ENCODE measurements at places on chromosomes 2 and 18.

DNA sequence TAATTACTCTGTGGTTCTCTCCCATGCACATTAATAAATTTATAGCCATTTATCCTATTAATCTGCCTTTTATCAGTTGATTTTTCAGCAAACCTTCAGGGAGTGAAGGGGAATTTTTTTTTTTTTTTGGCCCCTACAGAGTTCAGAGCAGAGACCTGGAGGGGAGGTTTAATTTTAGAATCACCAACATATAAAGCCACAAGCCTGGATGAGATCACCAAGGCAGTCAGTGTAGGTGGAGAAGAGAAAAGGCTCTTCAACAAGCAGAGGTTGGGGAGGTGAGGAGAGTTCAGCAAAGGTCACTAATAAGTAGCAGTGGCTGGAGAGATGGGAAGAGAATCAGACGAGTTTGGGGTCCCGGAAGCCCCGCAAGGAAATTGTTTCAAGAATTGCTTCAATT is 48.4 kb upstream of the SPTBN1 start:
- no peak for DNase-seq

DNA sequence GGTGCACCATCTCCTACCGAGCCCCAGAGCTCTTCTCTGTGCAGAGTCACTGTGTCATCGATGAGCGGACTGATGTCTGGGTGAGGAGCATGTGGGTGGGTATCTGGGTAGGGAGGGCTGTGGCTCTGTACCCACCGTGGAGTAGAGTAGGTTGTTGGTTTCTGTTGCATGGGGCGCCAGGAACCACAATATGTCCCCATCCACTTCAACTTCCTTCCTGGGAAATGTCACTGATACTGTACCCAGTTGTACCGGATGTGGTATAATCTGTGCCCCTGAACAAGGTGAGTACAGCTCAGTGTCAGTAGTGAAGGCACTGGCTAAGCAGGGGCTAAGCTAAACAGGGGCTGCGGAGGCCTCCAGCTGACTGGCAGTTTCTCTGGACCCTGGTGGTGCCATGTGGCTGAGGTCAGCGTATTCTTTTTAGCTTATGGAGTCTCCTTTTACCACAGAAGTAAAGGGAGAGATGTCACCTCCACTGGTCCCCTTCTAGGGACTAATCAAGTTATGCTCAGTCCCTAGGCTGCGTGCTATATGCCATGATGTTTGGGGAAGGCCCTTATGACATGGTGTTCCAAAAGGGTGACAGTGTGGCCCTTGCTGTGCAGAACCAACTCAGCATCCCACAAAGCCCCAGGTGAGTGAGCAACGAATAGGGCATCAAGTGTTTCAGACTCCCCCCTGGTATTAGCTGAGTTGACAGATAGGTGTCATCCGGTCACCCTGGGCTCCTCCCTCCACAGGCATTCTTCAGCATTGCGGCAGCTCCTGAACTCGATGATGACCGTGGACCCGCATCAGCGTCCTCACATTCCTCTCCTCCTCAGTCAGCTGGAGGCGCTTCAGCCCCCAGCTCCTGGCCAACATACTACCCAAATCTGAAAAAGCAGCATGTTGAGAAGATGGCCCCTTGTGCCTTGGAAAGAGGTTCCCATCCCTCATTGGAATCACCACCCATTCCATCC is 2.7 kb downstream of the STK16 start:
- DNase-seq: peak; percentile 79

- DNase-seq: no peak
Measured at GRCh38 chr2:9145752-9146430, 60.7 kb upstream of the ASAP2 start.

GRCh38 chr18:58937887-58938267 is 73.2 kb downstream of the ZNF532 start:
- no peak for DNase-seq

- DNase-seq: no peak
Measured at GRCh38 chr2:111072220-111072871, 48.4 kb upstream of the BCL2L11 start.

DNA sequence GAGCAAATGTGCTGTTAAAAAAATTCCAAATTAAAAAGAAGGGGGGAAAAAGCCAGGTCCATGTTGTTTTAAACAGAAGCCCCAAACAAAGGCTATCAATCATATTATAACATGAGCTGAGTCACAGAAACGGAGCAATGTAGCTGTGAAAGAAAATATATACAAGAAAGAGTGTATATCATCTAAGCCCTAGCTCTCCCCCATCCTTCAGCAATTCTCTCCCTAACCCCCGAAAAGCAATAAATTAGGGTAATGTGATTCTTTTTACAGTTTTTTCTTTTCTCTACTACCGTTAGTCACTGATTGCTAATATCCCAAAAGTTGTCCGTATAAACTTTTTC is 25.3 kb downstream of the FEZ2 start:
- no peak for DNase-seq

DNA sequence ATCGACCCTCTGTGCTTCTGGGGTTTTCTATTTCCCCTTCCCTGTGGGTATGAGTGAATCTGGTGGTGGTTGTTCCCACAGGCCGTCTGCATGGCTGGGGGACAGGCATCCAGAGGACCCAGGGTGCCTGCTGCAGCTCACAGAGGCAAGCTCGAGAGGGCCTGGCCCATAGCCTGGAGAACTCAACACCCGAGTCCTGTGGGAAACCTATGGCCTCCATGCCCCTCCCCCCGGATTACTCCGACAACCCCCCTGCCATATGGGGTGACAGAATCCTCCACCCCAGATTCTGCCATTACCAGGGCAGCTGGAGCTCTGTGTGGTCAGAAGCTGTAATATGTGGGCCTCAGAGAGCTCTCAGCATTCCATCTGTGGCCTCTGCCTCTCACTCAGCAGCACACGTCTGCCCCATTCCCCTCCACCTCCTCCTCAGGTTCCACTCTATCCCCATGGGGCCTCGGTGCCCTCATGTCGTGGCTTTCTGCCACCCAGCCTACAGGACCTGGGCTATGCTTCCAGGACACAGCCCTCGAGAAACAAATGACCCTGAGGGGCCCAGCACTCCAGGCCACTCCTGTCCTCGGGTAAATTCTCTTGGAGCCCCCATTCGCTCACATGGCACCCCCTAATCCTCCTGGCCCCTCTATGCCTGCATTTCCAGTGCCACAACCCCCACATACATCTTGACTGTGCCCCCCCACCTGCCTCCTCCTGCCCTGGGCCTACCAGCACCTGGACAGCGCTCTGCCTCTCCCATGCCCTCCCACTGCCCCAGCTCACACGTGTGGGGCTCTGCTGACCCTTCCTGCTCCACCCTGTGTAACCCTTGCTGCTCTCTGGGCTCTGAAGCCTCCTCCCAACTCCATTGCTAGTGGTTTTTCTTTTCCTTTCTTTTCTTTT is 3.6 kb downstream of the MZT2A start:
- peak; percentile 55 for DNase-seq

DNA sequence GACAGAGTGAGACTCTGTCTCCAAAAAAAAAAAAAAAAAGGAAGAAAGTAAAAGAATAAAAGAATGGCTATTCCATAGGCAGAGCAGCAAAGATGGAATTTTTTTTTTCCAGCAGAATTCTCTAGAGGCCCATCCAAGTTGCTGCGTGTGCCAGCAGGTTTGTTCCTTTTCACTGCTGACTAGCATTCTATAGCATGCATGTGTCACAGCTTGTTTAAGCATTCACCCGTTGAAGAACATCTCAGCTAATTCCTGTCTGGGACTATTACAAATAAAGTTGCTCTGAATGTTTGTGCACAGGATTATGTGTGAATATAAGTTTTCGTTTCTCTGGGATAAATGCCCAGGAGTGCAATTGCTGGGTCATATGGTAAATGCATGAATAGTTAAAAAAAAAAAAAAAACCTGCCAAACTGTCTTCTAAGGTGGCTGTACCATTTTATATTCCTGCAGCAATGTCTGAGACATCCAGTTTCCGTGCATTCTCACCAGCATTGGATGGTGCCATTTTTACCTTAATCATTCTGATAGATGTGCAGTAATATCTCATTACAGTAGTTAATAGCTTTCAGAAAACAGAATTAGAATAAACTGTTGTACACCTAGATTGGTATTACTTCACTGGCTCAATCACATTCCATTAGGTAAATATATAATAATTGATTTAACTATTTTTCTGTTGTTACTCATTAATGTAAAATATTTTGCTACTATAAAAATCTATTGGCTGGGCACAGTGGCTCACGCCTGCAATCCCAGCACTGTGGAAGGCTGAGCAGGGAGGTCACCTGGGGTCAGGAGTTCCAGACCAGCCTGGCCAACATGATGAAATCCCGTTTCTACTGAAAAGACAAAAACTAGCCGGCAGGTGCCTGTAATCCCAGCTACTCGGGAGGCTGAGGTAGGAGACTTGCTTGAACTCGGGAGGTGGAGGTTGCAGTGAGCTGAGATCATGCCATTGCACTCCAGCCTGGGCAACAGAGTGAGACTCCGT is 47.5 kb upstream of the ASAP2 start:
- no peak for DNase-seq

GRCh38 chr2:134657650-134658250 is 61.0 kb downstream of the TMEM163 start:
- DNase-seq: no peak

- DNase-seq: peak; percentile 92
Measured at GRCh38 chr2:217713395-217714286, 289.2 kb downstream of the TNS1 start.

DNA sequence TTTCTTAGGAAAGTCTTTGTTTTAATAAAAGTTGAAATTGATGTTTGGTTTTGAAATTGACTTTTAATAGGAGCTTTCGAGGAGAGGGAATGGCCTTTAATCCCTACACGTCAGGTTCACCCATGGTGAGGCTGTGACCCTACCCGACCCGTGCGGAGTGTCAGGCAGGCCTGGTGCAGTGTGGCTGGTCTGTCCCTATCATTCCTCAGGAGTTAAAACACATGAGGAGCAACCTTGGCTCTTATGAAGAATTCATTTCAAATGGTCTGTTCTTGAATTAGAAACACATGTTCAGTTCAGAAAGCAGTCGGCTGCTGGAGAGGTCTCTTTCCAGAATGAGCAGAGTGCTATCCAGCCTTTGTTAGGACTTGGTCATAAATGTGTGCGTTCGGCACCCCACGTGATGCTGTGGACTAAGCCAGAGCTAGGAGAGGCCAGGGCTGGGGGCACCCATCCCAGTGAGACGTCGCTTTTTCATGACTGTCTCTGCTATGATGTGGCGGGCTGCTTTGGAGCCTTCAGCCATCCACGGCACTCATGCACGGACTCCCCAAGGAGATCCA is 54.7 kb downstream of the EMILIN2 start:
- no peak for DNase-seq

DNA sequence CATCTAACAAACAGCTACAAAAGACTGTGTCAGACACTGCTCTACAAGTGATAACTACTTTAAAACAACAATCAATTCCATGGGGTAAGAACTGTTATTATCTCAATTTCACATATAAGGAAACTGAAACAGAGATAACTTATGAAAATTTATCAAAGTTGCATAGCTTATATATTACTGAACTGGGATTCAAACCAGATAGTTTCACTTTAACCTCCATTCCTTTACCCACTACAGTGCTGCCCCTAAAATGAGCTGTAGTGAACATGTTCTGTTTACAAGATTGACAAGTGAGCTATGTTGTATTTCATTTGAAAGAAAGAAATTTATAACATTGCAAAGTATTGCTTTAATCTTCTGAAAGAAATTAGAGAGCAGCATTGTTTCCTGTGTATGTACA is 14.1 kb upstream of the GCG start:
- no peak for DNase-seq

DNA sequence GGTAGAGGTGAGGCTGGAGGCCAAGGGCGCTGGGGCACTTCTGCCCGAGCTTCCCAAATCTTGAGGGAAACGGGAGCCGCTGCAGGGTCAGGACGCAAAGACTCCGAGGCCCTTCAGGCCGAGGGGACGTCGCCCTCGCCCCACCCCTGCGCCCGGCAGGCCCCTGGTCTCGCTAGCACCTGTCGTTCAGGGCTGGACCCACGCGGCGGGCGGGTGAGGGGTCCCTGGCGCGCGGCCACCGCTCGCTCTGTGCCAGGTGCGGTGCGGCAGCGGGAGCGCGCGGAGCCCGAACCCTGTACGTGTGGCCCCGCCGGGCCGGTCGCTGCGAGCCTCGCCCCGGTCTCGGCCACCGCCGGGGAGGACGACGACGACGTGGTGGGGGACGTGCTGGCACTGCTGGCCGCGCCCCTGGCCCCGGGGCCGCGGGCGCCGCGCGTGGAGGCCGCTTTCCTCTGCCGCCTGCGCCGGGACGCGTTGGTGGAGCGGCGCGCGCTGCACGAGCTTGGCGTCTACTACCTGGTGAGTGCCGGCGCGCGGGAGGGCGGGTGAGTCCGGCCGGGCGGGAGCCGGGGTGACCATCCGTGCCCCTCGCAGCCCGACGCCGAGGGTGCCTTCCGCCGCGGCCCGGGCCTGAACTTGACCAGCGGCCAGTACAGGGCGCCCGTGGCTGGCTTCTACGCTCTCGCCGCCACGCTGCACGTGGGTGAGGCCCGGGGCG is 4.9 kb downstream of the ERFE start:
- DNase-seq: no peak

DNA sequence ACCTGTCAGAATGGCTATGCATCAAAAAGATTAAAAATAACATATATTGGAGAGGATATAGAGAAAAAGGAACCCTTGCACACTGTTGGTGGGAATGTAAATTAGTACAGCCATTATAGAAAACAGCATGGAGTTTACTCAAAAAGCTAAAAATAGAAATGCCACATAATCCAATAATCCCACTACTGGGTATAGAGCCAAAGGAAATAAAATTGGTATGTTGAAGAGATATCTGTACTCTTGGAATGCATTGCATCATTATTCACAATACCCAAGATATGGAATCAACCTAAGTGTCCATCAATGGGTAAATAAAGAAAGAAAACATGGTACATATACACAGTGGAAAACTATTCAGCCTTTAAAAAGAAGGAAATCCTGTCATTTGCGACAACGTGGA is 77.2 kb downstream of the C1D start:
- no peak for DNase-seq

DNA sequence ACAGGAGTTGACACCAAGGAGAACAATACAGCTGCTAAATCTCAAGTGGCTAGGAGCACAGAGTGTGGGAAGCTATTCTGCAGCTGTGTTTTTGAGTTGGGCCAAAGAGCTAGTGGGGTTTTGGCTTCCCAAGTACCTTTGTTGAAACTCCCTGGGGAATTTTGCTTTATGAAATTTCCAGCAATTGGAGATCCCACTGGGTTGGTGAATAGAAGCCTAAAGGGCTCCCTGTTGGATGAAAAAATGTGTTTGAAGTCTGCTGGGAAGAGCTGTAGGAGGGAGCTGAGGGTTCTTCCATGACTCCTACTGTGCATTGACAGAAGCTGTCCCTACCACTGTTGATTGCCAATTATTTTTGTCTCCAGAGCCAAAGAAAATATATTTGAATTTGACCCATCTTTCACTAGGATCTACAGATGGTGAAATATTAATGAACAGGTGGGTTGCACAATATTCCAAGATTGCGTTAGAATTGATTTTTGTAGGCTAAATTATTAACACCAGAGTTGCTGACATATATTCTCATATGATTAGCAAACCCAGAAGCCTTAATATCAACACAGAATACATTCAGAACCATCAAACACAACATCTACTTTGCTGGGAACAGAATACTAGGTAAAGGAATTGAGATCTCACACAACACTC is 95.4 kb upstream of the CYP1B1 start:
- no peak for DNase-seq

GRCh38 chr2:158234497-158234896 is 132.8 kb downstream of the UPP2 start:
- no peak for DNase-seq

GRCh38 chr2:241015439-241015838 is 17.0 kb downstream of the SNED1 start:
- DNase-seq: peak; percentile 26

Measured in activated CD8-positive, alpha-beta memory T cell treated with anti-CD3 and anti-CD28 coated beads for 24 hours (primary cell).